ENCODE measurements at places on chromosomes 5 and 9. TPM values are rescaled to one million over a fixed set of nuclear protein-coding genes. Genes with fewer than 3 reads are reported as not detected.
A peak's percentile ranks its signal among the peaks of the same experiment; 100 is the strongest.

GRCh38 chr5:132469380-132470009, 21.1 kb downstream of the IRF1 start:
- no peak overlapping the region for H3K4me3 ChIP-seq
- H3K27ac ChIP-seq, result peak overlapping the region; percentile 3
- DNase-seq, result peak; percentile 7
- no peaks in the 10 kb centered on the region for H3K36me3 ChIP-seq
- peaks cover 56% of the 10 kb centered on the region for H3K4me1 ChIP-seq

DNA sequence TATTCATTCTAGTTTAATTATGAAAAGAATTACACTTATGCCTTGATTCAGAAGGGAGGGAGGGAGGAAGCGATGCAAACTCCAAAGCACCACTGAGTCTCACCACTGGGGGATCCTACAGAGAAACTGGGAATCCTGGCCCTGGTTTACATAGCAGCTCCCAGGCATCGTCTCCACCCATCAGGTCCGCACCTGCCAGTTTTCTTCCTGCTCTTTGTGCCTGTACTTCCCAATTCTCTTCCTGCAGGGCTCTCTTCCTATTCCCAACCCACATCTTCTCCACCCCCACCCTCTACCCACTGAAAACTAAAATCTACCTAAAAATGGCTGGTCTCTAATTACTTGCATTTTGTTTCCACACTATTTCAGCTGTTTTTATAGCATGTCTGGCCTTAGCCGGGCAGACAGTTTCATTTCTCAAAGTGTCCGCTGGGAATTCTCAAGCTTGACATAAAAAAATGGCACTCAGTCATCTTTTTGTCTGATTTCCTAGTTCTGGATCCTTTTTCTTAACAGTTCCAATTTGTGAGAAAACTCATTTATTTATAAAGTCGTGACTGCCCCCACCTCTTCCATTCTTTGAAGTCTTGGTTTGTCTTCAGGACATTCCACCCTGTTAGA, 1.6 kb upstream of the TNIP1 start:
- DNase-seq, result peak; percentile 73
- H3K4me1 ChIP-seq, result peaks cover 79% of the 10 kb centered on the region
- H3K27me3 ChIP-seq, result no peaks in the 10 kb centered on the region
- peak overlapping the region; percentile 97 for H3K27ac ChIP-seq
- no peaks in the 10 kb centered on the region for H3K36me3 ChIP-seq

KCNMB1 gene
- total RNA-seq, result 6.0 TPM

DNA sequence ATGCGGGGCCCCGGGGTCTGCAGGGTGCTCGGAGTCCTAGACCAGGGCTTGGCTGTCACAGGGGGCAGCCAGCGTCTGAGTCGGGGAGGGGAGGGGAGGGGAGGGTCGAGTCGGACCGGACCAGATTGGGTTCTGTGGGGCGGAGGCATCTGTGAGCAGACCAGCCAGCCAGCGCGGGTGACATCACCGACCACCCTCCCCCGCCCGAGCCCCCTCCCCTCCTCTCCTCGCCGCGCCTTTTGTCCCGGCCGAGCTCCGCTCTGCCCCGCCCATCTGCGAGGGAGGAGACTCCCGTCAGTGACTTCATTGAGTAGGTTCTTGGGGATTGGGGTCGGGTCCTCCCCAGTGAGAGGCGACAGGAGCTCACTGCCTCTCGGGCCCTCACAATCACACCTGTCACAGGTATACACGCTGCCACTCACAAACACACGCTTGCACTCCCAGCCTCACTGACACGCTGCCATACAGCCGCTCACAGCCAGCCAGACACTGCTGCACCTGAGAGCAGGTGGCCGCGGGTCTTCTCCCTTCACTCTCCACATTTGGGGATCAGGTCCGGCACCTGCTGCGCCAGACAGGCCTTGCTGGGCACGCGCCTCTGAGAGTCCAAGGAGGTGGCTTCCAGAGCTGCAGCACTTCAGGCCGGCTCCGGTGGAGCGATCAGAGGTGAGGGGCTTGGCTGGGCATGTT, 546 bp downstream of the DNAJB5 start:
- H3K36me3 ChIP-seq, result no peaks in the 10 kb centered on the region
- DNase-seq, result peak; percentile 63
- H3K4me1 ChIP-seq, result peaks cover 38% of the 10 kb centered on the region
- H3K27ac ChIP-seq, result peak overlapping the region; percentile 96
- no peaks in the 10 kb centered on the region for H3K27me3 ChIP-seq
- H3K4me3 ChIP-seq, result peak overlapping the region; percentile 92

DNA sequence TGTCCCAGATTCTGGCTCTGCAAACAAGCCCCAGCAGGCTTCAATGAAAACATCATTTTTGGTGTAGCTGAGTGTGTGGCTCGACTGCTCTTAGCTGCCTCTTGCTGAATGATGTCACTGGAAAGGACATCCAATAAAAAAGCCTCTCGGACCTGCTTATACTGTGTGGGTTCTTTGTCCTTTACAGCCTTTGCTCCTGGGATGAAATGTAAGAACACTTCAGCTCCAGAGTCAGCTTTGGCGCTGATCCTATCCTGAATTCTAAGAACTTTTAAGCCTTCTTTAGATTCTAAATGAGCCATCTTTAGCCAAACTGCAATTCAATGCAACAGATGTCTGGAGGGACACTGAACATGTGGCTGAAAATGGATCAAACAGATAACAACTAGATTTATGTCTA, 404.6 kb upstream of the C9orf72 start:
- H3K27ac ChIP-seq, result no peak overlapping the region
- no peaks in the 10 kb centered on the region for H3K4me1 ChIP-seq

GRCh38 chr5:22651355-22651754, 201.8 kb downstream of the CDH12 start:
- H3K27ac ChIP-seq, result no peak overlapping the region
- H3K36me3 ChIP-seq, result no peaks in the 10 kb centered on the region
- DNase-seq, result no peak
- no peaks in the 10 kb centered on the region for H3K4me1 ChIP-seq
- no peak overlapping the region for H3K4me3 ChIP-seq

GCNT4 gene
- 1.4 TPM for total RNA-seq

CAMK4 gene
- 4.6 TPM for total RNA-seq

SHOC1 gene
- total RNA-seq, result not detected

- H3K4me3 ChIP-seq, result no peak overlapping the region
- no peak for DNase-seq
- no peaks in the 10 kb centered on the region for H3K4me1 ChIP-seq
- no peaks in the 10 kb centered on the region for H3K27me3 ChIP-seq
- no peaks in the 10 kb centered on the region for H3K36me3 ChIP-seq
- no peak overlapping the region for H3K27ac ChIP-seq
Measured at GRCh38 chr9:21741151-21741550, 61.3 kb upstream of the MTAP start.

RNF183 gene
- total RNA-seq, result 0.14 TPM

DNA sequence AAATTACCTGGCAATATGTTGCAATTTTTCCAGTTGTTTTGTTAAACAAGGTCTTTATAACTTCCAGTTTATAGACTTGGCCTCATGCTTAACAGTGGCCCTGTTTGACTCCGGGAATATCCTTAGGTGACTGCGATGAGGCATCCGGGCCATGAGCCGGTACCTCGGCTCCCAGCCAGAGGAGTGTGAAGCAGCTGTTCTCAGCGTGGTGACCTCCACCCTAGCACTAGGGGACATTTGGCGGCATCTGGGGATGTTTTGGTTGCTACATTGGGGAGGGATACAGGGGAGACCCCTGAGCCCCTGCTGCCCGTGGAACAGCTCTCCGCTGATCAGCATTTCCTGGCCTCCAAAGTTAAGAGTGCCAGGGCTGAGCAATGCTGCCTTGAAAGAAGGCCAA, 533.4 kb downstream of the IRX1 start:
- H3K4me3 ChIP-seq, result no peak overlapping the region
- no peaks in the 10 kb centered on the region for H3K27me3 ChIP-seq
- DNase-seq, result no peak
- H3K4me1 ChIP-seq, result no peaks in the 10 kb centered on the region

GRCh38 chr9:35912791-35913400, 3.6 kb downstream of the SPAAR start:
- H3K4me1 ChIP-seq, result peaks cover 45% of the 10 kb centered on the region
- no peak overlapping the region for H3K27ac ChIP-seq
- H3K4me3 ChIP-seq, result no peak overlapping the region
- no peaks in the 10 kb centered on the region for H3K36me3 ChIP-seq
- H3K27me3 ChIP-seq, result no peaks in the 10 kb centered on the region
- no peak for DNase-seq

DNA sequence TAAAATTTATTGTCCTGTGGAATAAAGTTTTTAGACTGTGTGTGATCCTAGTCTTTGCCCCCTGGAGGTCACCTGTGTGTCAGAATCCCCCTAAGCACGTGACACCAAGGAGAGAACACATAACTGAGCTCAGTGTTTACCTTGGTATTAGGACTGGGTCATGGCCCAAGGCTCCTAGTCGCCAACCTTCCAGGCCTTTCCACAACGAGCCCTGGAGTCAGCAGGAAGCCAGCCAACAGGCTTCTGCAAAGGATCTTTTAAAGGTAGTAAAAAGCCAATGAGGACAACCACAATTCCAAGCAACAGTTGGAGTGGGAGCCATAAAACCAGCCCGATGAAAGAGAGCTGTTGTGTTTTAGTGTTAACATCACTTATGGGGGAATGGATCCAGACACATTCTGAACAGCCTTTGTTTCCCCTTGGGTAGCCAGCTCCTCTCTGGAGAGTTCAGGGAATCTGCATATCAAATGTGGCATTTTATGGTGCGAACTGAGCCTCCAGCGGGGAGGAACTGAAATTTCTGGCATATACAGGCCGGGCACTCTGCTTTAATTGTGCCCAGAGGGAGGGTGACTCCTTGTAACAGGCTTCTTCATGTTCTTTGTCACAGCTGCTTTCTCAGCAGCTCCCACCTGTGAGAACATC, 239.9 kb downstream of the FSTL4 start:
- H3K36me3 ChIP-seq, result no peaks in the 10 kb centered on the region
- H3K27me3 ChIP-seq, result no peaks in the 10 kb centered on the region
- H3K4me3 ChIP-seq, result no peak overlapping the region
- DNase-seq, result no peak
- no peak overlapping the region for H3K27ac ChIP-seq

PLPP1 gene
- total RNA-seq, result 335 TPM

GADD45G gene
- total RNA-seq, result 9.7 TPM

PCSK5 gene
- total RNA-seq, result 248 TPM

- no peaks in the 10 kb centered on the region for H3K36me3 ChIP-seq
- no peak overlapping the region for H3K4me3 ChIP-seq
- no peak for DNase-seq
- H3K27me3 ChIP-seq, result no peaks in the 10 kb centered on the region
- H3K27ac ChIP-seq, result no peak overlapping the region
- H3K4me1 ChIP-seq, result peaks cover 21% of the 10 kb centered on the region
Measured at GRCh38 chr9:130051855-130052254, 1.9 kb upstream of the GPR107 start.
